COR-L47 (cell line): ENCODE measurements at places on chromosomes 6 and 20.

- DNase-seq = no peak
These were observed 55.0 kb upstream of the HLA-A start for GRCh38 chr6:29887330-29887818.

GRCh38 chr20:40322941-40323340 is 366.1 kb downstream of the MAFB start:
- no peak for DNase-seq

GRCh38 chr20:62437927-62438326 is 10.6 kb upstream of the RBBP8NL start:
- DNase-seq = peak; percentile 19

GRCh38 chr6:44665683-44666082 is 278.2 kb downstream of the CDC5L start:
- no peak for DNase-seq

DNA sequence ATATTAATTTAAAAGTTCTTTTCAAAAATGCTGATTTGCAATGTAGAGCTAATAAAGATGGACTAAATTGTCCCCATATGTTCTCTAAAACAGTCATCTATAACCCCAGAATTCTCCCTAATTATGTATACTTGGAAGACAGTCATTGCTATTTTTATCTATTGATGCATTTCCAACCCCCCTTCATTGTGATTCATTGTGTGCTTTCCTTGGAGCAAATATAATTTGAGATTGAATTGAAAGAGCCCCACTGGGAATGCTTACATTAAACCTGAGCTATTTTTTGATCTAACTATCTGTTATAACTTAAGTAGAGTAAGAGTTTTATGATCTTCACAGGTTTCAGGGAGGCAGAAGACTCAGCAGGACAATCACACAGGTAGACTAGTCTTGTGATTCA is 73.7 kb upstream of the PTCHD4 start:
- peak; percentile 68 for DNase-seq

DNA sequence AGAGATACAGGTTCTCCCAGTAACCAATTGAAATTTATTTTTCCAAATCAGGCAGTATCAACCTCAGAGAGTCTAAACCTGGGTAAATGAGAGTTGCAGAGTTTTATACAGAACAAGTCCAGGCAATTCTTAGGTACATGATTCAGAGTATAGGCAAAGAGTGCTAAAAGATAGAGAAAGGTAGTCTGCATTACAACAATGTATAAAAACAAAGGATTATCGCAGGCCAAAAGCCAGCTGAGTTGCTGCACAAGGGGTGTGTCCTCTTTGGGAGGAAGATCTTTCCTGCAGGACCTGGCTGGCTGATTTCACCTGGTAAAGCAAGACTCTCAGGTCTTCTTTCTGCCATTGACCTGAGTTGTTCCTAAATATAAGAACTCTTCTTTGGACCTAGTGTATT is 48.9 kb upstream of the ECHDC1 start:
- no peak for DNase-seq

DNA sequence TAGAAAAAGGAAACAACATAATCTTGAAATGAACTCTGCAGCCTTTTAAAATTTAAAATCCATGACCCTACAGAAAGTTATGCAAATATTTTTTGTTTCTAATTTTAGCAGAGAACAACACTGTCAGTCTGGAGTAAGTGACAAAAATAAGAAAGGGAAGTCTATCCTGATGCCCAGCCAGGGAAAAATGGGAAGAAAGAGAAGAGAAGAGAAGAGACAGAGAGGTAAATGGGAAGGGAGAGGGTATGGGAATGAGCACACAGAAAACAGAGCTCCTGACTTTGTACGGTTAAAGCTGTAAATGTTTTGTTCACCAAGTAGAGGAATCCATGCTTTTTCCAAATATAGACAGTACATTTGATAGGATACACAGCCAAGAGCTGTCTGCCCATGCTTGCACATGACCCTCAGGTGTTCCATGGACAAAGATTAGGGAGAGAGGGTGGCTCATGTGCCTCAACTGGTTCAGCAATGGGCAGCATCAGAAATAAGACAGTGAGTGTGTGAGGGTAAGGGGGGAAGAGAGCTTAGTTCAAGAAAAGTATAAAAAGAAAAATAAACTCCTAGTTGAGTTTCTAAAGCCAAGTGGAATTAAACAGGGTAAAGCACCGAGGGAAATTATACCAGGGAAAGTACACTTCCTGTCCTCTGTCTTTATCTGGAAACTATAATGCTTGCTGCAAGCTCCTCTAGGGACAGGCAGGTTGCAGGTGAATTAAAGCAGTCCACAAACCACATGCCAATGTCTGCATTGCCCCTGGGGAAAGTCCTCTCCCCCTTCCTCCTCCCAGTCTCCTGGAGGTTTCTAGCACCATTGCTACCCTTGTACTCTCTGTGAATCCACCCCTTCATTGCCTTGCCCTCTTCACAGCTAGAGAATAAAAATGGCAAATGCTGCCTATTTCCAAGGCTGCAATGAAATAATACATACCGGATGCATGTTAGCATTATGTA is 30.0 kb downstream of the MAP3K5 start:
- DNase-seq = no peak

DNA sequence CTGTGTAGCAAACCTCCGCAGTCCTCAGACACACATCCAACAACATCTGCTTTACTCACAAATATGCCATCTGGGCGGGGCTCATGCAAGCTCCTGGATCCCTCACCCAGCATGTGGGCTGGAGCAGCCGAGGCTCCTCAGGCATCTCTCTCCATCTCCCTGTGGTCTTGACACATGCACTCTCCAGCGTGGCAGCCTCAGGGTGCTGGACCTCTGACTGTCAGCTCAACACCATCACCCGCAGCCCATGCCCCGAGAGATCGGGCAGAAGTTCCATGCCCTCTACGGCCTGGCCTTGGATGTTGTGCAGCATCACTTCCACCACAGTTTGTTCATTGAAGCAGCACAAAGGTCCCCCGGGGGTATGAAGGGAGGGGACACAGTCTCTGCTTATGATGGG is 32.6 kb upstream of the CD93 start:
- no peak for DNase-seq
